ENCODE measurements at places on chromosomes 13 and 19. TPM values are rescaled to one million over a fixed set of nuclear protein-coding genes. Genes with fewer than 3 reads are reported as not detected.

UNC13A gene
- total RNA-seq = 0.12 TPM

TMPRSS9 gene
- total RNA-seq = not detected

MEF2B gene
- 4.6 TPM for total RNA-seq

OR4F17 gene
- not detected for total RNA-seq

SLC25A41 gene
- total RNA-seq = not detected

- no peak for DNase-seq
Observed at GRCh38 chr19:2387367-2388288, 27.6 kb downstream of the TMPRSS9 start.

DNA sequence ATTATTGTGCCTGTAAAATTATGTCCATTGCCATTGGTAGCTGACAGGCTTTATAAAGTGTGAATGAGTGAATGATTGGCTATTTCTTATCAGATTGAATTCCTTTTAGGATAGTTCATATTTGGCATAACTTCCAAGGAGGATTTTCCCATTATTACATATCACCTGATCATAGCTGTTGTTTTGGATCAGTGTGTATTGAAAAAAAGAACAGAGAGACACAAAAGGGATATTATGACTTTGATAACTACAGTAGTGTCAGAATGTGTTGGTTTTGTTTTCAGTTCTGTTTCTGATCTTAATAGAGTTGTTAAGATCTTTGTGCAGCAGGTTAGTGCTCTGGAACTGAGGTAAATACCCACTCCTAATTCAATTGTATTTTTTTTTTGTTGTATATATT is 103.8 kb downstream of the LRCH1 start:
- DNase-seq = no peak

- DNase-seq = no peak
Observed at GRCh38 chr13:28349371-28349770, 145.6 kb downstream of the FLT1 start.

- peak; percentile 86 for DNase-seq
Observed at GRCh38 chr19:55088543-55089341, 13.1 kb downstream of the EPS8L1 start.

DNA sequence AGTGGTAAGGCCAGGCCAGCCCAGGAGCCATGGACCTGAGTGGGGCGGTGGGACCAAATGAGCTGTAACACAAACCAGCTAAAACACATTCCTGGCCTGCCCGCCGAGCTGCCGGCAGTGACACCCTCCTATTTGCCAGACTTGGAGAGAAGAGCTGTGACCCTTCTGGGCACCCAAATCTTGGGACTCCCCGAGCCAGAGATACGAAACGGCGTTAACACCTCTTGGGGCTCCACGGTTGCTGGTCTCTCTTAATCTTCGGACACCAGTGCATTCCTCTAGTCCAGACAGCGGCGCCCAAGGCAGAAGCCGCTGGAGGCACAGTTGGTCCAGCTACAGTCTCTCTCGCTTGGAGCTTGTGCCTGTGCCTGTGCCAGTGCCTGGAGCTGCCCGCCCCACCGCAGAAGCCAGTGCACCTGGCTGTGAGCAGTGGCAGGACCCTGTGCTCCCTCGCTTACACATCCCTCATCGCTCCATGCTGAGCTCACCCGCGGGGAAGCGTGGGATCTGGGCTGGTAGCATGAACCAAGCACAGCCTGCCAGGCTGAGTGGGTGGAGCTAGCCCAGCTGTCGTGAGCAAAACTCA is 147.2 kb upstream of the KLHL1 start:
- no peak for DNase-seq

DNA sequence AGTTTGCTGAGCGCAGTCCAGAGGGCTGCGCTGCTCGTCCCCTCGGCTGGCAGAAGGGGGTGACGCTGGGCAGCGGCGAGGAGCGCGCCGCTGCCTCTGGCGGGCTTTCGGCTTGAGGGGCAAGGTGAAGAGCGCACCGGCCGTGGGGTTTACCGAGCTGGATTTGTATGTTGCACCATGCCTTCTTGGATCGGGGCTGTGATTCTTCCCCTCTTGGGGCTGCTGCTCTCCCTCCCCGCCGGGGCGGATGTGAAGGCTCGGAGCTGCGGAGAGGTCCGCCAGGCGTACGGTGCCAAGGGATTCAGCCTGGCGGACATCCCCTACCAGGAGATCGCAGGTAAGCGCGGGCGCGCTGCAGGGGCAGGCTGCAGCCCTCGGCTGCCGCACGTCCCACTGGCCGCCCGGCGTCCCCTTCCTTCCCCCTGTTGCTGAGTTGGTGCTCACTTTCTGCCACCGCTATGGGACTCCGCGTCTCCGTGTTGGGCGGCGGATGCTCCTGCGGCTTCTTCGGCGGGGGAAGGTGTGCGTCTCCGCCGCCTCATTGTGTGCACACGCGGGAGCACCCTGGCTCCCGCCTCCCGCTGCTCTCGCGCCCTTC is 772 bp downstream of the GPC6 start:
- DNase-seq = no peak
